ENCODE measurements at places on chromosomes 6 and 20.
A peak's percentile ranks its signal among the peaks of the same experiment; 100 is the strongest.

DNA sequence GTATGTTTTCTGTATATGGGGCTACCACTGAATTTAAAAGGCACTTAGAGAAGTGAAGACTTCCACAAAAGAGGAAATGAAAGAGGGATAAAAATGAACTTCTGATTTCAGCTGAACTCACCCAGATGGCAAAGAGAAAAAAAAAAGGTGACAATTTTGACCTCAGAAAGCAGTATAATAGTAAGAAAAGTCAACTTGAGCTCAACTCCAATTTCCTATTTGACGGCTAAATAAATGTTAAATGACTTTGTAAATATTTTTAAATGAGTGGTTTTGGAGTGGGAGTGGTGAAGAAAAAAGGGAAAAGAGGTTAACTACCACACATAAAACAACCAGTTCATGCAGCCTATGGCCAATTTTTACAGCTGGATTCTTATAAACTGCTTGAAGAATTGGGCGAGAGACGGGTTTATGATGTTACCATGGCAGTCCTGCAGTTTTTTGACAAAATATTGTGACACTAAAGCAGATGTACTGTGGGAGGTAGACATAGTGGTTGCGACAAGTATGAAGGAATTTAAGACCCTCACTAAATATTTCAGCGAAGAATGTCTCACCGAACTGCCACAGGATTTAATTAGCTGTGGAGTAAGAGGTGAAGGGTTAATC, 49.8 kb upstream of the ADTRP start:
- DNase-seq: no peak

- peak; percentile 32 for DNase-seq
Observed at GRCh38 chr20:60750909-60751308, 501.2 kb upstream of the CDH4 start.

DNA sequence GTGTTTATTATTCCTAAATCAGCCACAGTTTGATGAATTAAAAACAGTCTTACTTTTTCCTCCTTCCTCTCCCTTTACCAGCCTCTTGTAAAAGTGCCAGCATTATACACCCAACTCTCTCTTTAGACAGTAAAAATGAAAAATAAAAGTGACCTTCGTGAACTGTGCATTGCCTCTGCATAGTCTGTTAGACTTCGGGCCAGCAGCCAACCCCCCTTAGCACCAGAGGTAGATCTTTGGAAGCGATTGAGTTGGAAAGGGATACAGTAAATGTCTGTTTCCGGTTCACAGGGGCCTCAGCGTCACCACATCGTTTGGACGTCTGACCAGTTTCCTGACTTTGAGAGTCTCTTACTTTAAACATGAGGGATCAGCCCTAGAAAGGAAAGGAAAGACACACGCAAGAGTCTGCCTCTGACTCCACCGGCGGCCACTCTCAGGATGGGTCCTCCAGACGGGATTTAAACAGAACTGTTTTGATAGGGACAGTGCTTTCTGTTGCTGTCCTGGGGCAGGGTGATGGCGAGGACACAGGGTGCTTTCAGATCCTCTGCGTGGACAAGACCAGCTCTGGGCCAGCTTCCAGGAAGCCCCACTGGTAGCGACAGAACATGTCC, 206.6 kb upstream of the PREP start:
- DNase-seq: no peak

GRCh38 chr6:153043719-153044118, 41.2 kb upstream of the MTRF1L start:
- no peak for DNase-seq

DNA sequence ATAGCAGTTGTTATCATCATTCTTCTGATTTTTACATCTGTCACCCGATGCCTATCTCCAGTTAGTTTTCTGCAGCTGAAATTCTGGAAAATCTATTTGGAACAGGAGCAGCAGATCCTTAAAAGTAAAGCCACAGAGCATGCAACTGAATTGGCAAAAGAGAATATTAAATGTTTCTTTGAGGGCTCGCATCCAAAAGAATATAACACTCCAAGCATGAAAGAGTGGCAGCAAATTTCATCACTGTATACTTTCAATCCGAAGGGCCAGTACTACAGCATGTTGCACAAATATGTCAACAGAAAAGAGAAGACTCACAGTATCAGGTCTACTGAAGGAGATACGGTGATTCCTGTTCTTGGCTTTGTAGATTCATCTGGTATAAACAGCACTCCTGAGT, 2.1 kb downstream of the CALHM6 start:
- DNase-seq: no peak

GRCh38 chr6:160863782-160864181, 127.8 kb upstream of the MAP3K4 start:
- DNase-seq: no peak

GRCh38 chr20:15162079-15162647, 824.8 kb upstream of the FLRT3 start:
- DNase-seq: no peak

GRCh38 chr6:100881707-100882040, 545 bp upstream of the ASCC3 start:
- DNase-seq: no peak

DNA sequence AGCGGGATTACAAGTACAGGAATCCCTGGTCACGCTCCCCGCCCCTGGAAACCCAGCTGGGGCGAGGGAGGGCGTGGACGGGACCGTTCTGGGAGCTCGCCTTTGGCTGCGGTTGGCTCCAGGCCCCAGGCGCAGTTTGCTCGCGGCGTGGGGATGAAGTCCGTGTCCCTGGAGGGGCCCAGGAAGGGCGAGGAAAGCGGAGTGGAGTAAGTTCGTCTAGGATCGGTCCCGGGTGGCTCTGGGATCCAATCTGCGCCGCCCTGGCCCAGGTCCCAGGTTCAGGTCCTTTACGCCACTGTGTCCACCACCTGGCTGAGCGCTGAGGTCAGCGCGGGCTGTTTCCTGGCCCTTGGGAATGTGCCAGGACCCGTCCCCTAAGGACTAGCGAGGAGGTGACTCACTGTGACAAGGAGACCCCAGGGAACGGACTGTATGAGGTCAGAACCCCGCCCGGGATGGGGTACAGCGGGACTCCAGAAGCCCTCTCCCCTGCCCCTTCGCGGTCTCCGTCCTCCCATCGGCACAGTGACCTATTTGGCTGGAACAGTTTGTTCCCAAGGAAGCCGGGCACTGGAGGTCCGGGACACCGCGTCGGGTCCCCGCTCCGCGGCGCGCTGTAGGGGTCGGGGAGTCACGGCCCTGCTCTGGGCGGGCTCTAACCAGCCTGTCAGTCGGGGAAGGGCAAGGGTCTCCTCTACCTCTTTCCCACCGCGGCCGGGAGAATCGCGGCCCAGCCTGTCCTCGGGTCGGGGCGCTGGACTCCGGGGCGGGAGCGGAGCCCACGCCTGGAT, 724 bp downstream of the CDKN1A start:
- DNase-seq: no peak

GRCh38 chr20:64216036-64216435, 39.5 kb upstream of the PCMTD2 start:
- no peak for DNase-seq

- no peak for DNase-seq
Observed at GRCh38 chr6:144912474-144912873, 627.3 kb downstream of the UTRN start.

- no peak for DNase-seq
Observed at GRCh38 chr6:116666869-116667268, 1.7 kb downstream of the ZUP1 start.

DNA sequence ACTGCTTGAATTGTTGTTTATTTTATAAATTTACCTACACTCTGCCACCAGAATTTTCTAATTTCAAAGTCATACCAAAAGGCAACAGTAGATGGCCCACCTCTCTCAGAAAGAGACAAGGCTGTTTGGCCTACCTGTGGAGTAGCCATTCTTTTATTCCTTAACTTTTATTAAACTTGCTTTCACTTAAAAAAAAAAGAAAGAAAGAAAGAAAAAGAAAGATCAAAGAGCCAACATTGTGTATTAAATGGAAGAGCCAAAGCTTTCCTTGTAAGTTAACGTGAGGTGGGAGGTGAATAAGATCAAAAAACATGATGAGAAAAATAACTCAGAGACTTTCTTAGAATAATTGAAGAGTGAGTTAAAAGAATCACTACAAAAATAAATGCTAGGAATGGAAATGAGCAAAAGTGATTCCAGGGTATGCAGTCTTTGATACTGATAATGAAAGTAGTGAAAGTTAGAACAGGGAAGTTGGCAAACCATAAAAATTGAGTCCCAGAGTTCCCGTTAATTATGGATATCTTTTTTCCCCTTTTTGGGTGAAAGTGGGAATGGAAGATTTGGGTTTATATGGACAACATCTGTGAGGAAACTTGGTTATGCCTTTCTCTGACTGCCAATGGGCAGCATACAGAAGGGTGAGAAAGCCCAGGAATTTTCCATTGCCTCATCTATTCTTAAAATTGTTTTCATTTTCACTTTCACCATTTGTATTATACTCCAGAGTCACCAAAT, 35.9 kb upstream of the MYB start:
- DNase-seq: no peak

DNA sequence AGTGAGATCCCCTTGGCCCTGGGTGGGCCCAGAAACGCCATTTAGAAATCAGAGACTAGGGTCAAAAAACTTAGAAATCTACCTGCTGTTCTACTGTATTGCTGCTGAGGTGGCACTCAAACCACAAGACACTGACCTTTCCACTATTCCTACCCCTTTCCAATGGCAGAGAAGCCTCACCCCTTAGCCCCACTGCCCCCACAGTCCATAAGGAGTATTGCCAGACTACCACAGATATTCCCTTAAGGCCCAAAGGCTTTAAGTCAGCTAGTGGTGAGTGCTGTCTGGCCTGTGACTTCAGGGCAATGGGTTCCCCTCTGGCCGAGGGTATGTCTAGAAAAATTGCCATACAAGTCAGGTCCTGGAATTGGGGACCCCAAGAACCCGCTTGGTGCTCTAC, 656.1 kb downstream of the COL12A1 start:
- DNase-seq: no peak

- DNase-seq: no peak
Observed at GRCh38 chr20:38447251-38447661, 12.1 kb upstream of the SNHG17 start.

DNA sequence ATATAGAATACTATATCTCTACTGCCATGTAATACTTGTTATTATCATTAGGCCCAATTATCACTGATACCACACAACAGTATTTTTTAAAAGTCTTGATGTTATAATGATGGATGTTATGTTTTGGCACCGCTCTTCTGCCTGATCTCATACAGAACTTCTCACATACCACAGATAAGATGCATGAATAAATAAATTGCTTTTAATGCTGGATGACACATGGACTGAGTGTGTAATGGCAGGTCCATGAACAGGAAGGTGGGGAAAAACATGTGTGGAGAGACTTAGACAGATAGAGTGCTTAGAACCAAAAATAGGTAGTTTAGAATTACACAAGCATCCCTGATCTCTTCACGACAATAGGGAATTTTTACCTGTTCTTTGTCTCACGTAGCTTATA, 258.4 kb upstream of the MARCKS start:
- no peak for DNase-seq

- no peak for DNase-seq
Observed at GRCh38 chr20:50238081-50238800, 47.6 kb downstream of the CEBPB start.

- no peak for DNase-seq
Observed at GRCh38 chr20:60300374-60300773, 342.2 kb downstream of the CDH26 start.

GRCh38 chr6:50929323-50929722, 110.7 kb downstream of the TFAP2B start:
- DNase-seq: no peak

DNA sequence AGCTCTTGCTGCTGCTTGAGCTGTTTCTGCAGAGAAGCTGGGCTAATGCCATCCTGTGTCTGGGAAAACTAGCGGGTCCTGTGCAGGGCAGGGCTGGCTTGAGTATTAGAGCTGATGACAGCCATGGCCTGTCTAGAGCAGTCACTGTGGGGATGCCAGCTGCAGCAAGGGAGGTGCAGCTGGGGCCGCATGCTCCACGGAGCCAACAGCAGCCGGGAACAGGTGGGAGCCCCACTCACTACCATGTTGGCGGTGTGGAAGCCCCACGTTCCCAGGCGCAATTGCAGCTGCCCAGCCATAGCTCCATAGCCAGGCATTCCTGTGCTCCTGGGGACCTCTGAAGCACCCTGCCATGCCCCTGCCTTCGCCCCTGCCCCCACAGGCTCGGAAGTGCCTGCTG, 212.9 kb downstream of the TFAP2C start:
- peak; percentile 27 for DNase-seq

DNA sequence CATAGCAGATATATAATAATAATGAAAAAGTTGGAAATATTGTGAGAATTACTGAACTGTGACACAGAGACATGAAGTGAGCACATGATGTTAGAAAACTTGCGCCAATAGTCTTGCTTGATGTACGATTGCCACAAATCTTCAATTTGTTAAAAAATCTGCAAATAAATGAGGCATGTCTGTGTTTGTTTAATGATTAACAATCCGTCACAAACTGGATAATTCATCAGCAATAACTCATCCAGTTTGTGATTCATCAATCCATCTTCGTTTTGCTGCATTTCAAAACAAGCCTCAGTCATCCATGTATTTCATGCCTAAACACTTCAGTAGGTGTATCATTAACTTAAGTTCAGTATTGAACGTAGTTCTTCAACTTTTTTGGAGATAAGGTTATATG, 25.5 kb upstream of the SMIM26 start:
- no peak for DNase-seq

DNA sequence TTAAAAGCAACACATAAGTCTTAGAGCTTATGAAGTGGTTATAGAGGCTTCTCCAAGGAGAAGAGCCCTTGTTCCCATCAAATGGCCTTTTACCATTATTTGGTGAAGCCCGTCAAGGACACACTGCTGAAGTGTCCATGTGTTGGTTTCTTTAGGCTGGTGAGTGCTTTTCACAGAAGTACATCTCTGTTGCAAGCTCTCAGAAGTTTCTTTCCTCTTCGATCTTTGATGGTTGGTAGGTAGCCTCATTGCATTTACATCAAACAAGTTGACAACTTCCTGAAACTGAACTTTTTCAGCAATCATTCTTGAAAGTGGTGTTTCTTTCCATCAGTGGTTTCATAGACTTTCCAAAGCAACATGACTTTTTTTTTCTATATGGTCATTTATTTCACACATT, 465.6 kb downstream of the HDGFL1 start:
- no peak for DNase-seq

- DNase-seq: no peak
Observed at GRCh38 chr20:14295770-14296309, 41.6 kb downstream of the FLRT3 start.

GRCh38 chr20:3405696-3406358, 1.6 kb downstream of the DNAAF9 start:
- no peak for DNase-seq

DNA sequence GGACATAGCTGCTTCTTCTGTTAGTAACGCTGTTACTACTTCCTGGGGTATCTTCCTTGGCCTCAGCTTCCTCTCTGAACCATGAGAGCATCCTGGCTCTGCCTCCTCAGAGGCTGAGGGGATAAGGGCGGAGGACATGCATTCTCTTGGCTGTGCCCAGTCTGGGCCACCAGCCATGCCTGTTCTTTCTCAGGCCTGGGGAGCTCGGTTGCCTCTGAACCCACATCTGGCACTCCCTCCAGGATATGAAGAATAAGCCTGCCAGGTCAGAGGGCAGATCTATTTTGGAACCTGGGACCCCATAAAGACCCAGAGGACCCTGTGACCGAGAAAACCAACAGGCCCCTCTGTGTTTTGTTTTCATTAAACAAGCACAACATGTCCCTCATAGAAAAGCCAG, 6.6 kb upstream of the ANGPT4 start:
- DNase-seq: no peak

- DNase-seq: no peak
Observed at GRCh38 chr6:157675831-157676230, 147.2 kb upstream of the SNX9 start.

GRCh38 chr6:112296122-112296521, 41.8 kb upstream of the LAMA4 start:
- DNase-seq: peak; percentile 32

- no peak for DNase-seq
Observed at GRCh38 chr20:32670773-32671455, 2.8 kb downstream of the C20orf203 start.

- DNase-seq: no peak
Observed at GRCh38 chr6:14598017-14598864, 480.7 kb downstream of the CD83 start.

Measured in NCI-H524 (cell line).